ENCODE measurements at places on chromosomes 1 and 21.

DNA sequence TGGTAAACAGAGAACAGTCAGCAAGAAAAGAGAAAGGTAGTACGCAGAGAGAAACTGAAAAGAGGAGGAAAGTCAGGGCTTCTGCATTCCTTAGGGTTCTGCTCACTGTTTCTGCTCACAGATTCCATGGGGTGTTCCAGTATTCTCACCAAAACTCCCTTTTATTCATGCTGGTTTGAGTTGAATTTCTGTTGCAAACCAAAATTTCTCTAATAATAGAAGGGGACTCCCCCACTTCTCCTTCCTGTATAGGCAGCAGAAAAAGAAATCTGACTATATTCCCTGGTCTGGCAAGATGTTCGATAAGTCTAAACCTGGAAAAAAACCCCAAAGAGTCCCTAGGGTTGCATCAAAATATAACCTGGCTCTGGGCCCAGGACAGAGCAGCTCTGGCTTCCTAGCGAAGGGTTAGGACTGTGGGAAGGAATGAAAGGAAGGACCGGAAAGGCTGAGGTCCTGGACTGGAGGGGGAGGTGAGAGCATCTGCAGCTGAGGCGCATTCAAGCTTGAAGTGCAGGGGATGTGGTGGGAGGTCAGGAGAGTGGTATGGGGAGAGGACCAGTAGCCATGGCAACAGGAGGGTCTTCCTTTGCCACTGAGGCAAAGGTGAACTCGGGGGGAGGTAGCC, 18.8 kb upstream of the RGS16 start:
- no peak for DNase-seq

DNA sequence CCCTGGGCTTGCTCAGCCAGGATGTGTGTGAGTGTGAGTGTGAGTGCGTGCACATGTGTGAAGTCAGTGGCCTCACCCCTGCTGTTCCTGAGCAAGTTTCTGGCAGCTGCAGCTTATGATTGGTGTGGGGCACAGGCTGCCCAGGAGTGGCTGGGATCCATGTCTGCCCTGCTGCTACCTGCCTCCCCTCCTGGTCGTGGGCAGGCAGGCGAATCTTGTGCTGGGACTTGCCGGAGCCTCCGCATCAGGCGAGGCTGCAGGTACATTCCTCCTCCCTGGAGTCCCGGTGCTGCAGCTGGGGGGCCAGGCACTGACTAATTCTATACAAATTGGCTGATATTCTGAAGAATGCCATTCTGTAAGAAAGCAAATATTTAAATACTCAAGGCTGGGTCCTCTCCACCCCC, 85.6 kb upstream of the WNT4 start:
- no peak for DNase-seq

- DNase-seq, result no peak
Measured at GRCh38 chr21:42341776-42342542, 8.8 kb downstream of the TFF2 start.

DNA sequence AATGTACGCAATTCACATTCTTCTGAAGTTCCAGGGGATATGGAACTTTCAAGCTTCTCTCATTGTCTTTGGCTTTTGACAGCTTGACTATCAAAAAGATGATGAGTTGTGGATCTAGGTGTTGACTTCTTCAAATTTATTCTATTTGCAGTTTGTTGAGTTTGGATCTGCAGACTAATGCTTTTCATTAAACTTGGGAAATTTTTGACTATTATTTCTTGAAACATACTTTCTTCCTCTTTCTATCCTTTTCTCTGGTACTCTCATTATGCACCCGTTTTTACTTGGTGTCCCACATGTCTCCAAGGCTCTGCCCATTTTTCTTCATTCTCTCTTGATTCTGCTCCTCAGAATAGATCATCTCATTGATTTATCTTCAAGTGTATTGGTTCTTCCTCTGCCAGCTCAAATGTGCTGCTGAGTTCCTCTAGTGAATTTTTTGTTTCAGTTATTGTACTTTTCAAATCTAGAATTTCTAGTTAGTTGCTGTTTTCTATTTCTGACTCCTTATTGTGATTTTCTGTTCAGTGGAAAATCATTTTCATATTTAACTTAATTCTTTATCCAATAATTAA, 49.4 kb downstream of the CYP2J2 start:
- no peak for DNase-seq

DNA sequence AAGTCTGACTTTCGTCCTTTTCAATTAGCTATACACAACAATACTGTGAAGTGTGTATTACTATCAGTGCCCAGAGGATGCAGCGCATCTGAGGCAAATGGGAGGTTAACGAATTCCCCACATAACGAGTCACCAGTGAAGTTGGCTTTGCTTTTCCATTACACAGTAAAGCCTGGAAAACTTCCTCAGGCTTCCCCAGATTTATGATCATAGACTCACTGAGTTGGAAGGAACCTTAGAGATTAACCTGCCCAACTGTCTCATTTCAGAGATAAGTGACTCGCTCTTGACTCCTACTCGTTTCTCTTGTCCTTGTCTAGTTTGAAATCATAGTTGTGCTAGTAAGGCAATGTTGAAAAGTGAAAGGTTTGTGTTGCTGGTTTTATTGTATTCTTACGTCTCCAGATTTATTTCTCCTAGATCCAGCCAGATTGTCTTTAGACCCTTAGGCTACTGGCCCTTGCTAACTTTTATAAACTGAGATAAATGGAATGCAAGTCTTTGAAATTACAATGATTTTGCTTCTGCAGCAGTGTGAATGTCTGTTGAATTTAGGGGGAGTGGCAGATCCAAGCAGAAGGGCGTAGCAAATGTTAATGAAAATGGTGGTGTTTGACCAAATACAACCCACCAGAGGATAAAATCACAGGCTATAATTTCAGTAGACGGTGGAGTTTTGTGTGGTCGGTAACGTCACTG, 17.3 kb downstream of the S1PR1 start:
- DNase-seq, result no peak

GRCh38 chr21:31879241-31879650, 6.4 kb downstream of the HUNK start:
- DNase-seq, result no peak

GRCh38 chr1:1540090-1540817, at the start of gene TMEM240:
TSS of gene TMEM240 (minus strand) at chr1:1540624. CDS start at chr1:1540346, 278 bp downstream.
- no peak for DNase-seq

DNA sequence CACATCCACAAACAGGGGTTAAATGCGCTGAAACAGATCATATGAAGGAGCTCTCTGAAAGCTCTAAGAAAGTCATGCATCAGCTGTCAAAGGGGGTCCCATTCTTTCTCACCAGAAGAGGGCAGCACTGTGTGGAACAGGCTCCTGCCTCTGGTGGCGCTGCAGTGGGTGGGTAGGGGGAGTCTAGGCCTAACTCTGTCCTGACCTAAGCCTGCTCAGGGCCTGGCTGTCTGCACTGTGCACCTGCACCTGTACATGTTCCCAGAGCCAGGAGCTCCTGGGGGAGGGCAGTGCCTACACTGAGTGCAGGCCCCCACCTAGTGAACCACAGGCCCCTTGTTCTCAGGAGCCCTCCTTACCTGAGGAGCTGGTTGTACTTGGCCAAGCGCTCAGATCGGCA, 16.0 kb downstream of the ENO1 start:
- DNase-seq, result peak; percentile 24

GRCh38 chr1:224106568-224107281, 7.2 kb upstream of the FBXO28 start:
- DNase-seq, result peak; percentile 41

GRCh38 chr1:12097321-12097720, 34.2 kb downstream of the TNFRSF8 start:
- no peak for DNase-seq

- no peak for DNase-seq
Measured at GRCh38 chr1:208515129-208515528, 270.9 kb upstream of the PLXNA2 start.
